ENCODE measurements at places on chromosomes 12 and 14. TPM values are rescaled to one million over a fixed set of nuclear protein-coding genes. Genes with fewer than 3 reads are reported as not detected.
A peak's percentile ranks its signal among the peaks of the same experiment; 100 is the strongest.

AGAP2 gene
- total RNA-seq: 0.76 TPM

OTX2 gene
- not detected for total RNA-seq

NAP1L1 gene
- 352 TPM for total RNA-seq

CD69 gene
- 0.07 TPM for total RNA-seq

NGB gene
- total RNA-seq: not detected

OSBPL8 gene
- total RNA-seq: 82.5 TPM

CLEC2A gene
- not detected for total RNA-seq

DNA sequence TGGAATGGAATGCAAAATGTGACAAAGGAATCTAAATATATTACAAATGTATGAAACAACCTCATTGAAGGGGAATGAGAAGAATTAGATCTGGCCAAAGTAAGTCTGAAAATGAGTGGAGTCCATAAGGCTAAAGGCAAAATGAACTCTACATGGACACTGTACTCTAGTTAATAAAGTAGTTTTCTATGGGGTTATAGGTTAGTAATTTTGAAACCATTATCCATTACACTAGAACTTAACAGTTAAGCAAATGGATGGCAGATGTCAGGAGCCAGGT lies 222.1 kb downstream of the NUAK1 start:
- DNase-seq: no peak

GRCh38 chr12:92753976-92754885 lies 51.4 kb downstream of the PLEKHG7 start:
- no peak for DNase-seq

- peak; percentile 31 for DNase-seq
These were observed 45.1 kb upstream of the CHGA start for GRCh38 chr14:92877757-92878431.

DNA sequence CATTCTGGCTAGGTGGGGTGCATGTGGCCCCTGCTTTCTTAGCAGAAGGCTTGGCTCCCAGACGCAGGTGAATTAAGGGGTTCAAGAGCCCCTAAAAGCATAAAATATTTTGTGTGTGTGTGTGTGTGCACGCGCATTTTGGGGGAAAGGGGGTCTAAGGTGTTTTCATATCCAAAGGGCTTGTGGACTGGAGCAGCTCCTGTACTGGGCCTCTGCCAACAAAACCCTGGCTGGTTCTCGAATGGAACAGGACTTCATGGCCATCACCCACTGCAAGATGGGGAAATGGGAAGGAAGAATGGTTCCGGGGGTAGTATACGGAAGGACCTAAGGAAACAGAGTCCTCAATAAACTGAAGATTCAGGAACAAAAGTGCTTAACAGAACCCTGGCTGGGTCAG lies 3.9 kb upstream of the ATN1 start:
- DNase-seq: no peak

DNA sequence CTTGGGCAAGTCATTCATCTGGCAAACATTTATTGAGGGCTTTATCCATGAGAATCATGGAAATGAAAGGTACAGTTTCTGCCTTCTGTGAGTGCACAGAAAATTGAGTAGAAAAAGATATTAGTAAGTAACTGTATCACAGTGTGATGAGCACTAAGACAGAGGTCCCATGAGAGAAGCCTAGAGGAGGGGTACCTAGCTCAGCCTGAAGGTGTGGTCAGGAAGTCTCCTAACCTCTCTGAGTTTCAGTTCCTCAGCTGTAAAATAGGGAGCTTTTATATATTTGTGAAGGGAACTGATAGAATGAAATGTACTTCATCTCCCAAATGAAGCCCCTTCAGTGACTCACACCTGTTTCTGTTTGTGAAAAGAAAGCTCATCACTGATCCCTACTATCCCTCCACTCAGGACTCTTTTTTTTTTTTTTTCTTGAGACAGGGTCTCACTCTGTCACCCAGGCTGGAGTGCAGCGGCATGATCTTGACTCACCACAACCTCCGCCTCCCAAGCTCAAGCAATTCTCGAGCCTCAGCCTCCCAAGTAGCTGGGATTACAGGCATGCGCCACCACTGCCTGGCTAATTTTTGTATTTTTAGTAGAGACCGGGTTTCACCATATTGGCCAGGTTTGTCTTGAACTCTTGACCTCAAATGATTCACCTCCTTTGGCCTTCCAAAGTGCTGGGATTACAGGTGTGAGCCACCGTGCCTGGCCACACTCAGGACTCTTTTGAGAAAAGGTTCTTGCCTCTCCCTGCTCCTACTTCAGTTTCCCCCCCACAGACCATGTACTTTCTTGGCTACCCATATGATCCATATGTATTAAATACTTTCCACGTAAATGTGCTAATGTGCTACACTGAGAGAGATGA lies 93.7 kb upstream of the FUT8 start:
- DNase-seq: no peak

- DNase-seq: no peak
These were observed 19.7 kb downstream of the FGD4 start for GRCh38 chr12:32418903-32419519.

DNA sequence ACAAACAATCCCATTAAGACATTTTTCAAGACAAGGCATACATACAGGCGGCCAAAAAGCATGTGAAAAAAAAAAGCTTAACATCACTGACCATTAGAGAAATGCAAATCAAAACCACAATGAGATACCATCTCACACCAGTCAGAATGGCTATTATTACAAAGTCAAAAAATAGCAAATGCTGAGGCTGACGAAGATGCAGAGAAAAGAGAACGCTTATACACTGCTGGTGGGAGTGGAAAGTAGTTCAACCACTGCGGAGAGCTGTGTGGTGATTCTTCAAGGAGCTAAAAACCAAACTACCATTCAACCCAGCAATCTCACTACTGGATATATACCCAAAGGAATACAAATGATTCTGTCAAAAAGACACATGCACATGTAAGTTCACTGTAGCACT lies 216.7 kb downstream of the FOXG1 start:
- DNase-seq: no peak

DNA sequence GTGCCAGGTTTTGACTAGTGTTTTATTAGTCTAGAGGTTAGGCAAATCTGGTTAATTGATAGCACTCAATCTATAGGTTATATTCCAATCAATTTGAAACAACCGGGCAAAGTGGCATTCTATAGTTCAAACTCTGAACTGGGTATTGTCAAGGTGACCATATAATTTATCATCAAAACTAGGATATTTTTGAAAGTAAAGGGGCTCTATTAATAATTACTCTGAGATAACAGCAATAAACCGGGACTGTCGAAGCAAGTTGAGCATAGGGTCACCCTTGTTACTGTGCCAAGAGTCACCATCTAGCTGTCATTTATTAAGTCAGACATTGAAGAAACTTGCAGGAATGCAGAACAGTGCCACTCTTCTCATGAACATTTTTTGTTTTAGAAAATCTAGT lies 321.2 kb downstream of the RAD51B start:
- DNase-seq: no peak

GRCh38 chr14:69858801-69859200 lies 20.4 kb upstream of the SMOC1 start:
- DNase-seq: no peak

Measured in hepatocyte (in vitro differentiated cells).